ENCODE measurements at places on chromosomes 6 and 20. TPM values are rescaled to one million over a fixed set of nuclear protein-coding genes. Genes with fewer than 3 reads are reported as not detected.

RGL2 gene
- total RNA-seq, result 35.5 TPM

MUCL3 gene
- total RNA-seq, result not detected

EEF1A1 gene
- 19,513 TPM for total RNA-seq

ESR1 gene
- 3.3 TPM for total RNA-seq

LPA gene
- total RNA-seq, result not detected

HLA-C gene
- total RNA-seq, result 477 TPM

MROH8 gene
- 1.8 TPM for total RNA-seq

MYCT1 gene
- total RNA-seq, result 0.29 TPM

TRIM31 gene
- not detected for total RNA-seq

SSTR4 gene
- total RNA-seq, result not detected

TAF4 gene
- 4.3 TPM for total RNA-seq

KIAA0408 gene
- total RNA-seq, result 1.8 TPM

LHFPL5 gene
- not detected for total RNA-seq

SMIM28 gene
- total RNA-seq, result not detected

PARD6B gene
- total RNA-seq, result 0.72 TPM

LY86 gene
- not detected for total RNA-seq

RSPH9 gene
- under 0.01 TPM for total RNA-seq

LGSN gene
- not detected for total RNA-seq

FERMT1 gene
- total RNA-seq, result 2.1 TPM

BAK1 gene
- 13.8 TPM for total RNA-seq

OR2H1 gene
- total RNA-seq, result not detected

LIN28B gene
- not detected for total RNA-seq

ADTRP gene
- 0.72 TPM for total RNA-seq

SLC4A11 gene
- total RNA-seq, result under 0.01 TPM

FOXF2 gene
- 1.1 TPM for total RNA-seq

SCRT2 gene
- total RNA-seq, result not detected

LY6G6F gene
- not detected for total RNA-seq

C20orf144 gene
- under 0.01 TPM for total RNA-seq

MPIG6B gene
- not detected for total RNA-seq

RAET1G gene
- 1.5 TPM for total RNA-seq

MAP7 gene
- total RNA-seq, result 1.8 TPM

CCN6 gene
- 6.8 TPM for total RNA-seq

BPI gene
- not detected for total RNA-seq

BPIFB2 gene
- total RNA-seq, result not detected

PRRT1 gene
- total RNA-seq, result not detected

SRXN1 gene
- total RNA-seq, result 60.1 TPM

TCF15 gene
- total RNA-seq, result not detected

CYP39A1 gene
- total RNA-seq, result 4.3 TPM

Data from osteoblast (primary cell).